DND-41 (cell line): ENCODE measurements at places on chromosomes 2 and 18.

DNA sequence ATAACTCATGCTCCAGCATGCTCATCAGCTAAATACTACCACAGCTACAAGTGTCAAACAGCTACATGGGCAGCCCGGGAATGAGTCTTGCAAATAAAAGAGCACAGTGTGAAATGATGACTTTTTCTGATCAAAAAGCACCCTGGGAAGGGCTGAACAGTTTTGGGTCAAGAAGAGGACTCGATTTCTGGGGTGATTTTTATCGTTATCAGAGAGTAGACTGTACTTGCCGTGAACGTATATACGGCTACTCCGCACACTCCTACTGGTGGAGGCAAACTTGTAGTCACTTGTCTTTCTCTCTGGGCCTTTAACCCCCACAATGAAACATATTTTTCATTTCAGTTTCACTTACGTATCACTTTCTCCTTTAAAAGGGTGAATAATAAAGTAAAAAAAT, 54.4 kb downstream of the NCKAP5 start:
- DNase-seq, result no peak
- H3K27me3 ChIP-seq, result peaks cover 3% of the 10 kb centered on the region
- no peak overlapping the region for H3K27ac ChIP-seq
- H3K36me3 ChIP-seq, result no peaks in the 10 kb centered on the region

DNA sequence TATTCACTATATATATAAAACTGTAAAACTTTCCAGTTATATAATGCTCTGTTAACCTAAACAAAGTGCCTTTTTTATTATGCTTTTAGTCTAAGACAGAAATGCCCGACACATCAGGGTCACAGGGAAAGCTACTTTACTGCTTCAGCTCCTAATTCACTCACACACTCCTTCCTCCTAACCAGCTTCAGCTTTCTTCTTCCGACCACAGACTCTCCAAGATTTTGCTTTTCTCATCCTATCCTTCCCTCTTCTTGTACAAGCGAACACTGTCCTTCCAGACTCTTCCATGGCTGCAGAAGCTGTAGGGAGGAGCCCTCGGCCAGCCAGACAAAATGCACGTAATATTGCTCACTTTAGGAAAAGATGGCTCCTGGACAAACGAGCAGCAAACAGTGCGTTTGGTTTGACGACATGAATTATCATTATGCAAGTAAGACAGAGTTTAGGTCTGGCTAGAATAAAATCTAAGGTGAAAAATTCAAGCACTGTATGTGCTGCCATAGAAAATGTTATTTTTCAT, 47.5 kb upstream of the HNRNPA3 start:
- H3K36me3 ChIP-seq, result no peaks in the 10 kb centered on the region
- peaks cover 12% of the 10 kb centered on the region for H3K4me1 ChIP-seq
- H3K27ac ChIP-seq, result peak overlapping the region; percentile 69
- DNase-seq, result no peak
- peak overlapping the region; percentile 45; the same call in 1 of the 2 replicates for H3K4me3 ChIP-seq

- H3K27ac ChIP-seq, result no peak overlapping the region
- no peaks in the 10 kb centered on the region for H3K36me3 ChIP-seq
- no peaks in the 10 kb centered on the region for H3K27me3 ChIP-seq
- H3K4me3 ChIP-seq, result no peak overlapping the region
Observed at GRCh38 chr2:127664065-127664894, 11.1 kb downstream of the LIMS2 start.

- H3K4me3 ChIP-seq, result no peak overlapping the region
- no peak for DNase-seq
- no peaks in the 10 kb centered on the region for H3K4me1 ChIP-seq
- H3K27ac ChIP-seq, result no peak overlapping the region
Observed at GRCh38 chr18:39414009-39414700, 1848.6 kb upstream of the CELF4 start.

DNA sequence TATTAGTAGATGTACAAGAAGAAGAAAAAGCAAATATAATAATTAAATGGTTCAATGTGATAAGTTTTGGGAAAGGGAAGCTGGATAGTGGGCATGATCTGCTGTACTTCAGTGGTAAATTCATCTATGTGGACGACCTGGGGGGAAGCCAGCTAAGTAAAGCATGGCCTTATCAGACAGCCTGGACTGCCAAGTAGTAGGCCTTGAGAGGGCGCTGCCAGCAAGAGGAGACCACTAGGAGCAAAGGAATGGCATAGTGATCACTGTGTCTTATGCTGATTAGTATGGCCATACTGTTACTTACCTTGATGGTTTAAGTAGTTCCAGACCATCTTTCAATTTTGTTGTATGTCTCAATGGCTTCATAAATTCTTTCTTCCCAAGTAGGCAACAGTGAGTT, 287.6 kb downstream of the SETBP1 start:
- no peak overlapping the region for H3K27ac ChIP-seq
- H3K4me1 ChIP-seq, result no peaks in the 10 kb centered on the region
- no peaks in the 10 kb centered on the region for H3K36me3 ChIP-seq

GRCh38 chr2:161206471-161207032, 46.3 kb downstream of the TANK start:
- DNase-seq, result no peak
- no peaks in the 10 kb centered on the region for H3K27me3 ChIP-seq
- no peak overlapping the region for H3K27ac ChIP-seq
- no peak overlapping the region for H3K4me3 ChIP-seq
- H3K36me3 ChIP-seq, result peaks cover 44% of the 10 kb centered on the region
- H3K4me1 ChIP-seq, result no peaks in the 10 kb centered on the region

GRCh38 chr18:63997606-63998005, 27.7 kb downstream of the SERPINB8 start:
- H3K27ac ChIP-seq, result no peak overlapping the region
- no peaks in the 10 kb centered on the region; the same call in 1 of the 2 replicates for H3K36me3 ChIP-seq
- no peaks in the 10 kb centered on the region for H3K27me3 ChIP-seq

DNA sequence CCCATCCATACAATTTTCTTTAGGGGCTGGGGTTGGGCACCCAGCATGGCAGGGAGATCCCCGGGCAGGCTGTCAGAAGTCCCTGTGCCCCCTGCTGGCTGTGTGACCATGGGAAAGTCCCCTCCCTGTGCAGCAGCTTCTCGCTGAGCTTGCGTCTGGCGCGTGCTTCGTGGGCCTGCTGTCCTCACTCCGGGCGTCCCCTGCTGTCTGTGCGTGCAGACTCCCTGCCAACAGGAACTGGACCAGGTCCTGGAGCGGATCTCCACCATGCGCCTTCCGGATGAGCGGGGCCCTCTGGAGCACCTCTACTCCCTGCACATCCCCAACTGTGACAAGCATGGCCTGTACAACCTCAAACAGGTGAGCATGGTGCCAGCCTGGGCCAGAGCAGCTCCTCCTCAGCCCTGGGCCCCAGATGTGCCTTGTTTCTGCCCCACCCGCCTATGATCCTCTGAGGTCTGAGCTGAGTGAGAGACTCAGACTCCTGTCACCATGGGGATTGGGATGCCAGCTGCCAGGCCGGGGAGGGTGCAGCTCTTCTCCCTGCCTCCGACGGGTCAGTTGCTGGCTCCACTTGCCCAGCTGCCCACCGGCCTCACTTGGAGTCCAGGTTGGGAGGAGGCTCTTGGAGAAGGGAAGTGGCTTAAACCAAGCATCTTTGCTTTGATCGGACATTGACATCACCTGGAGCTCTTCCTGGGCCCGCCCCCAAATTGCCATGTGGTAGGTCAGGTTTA, 28.6 kb downstream of the IGFBP2 start:
- no peak overlapping the region for H3K27ac ChIP-seq
- H3K4me1 ChIP-seq, result peaks cover 2% of the 10 kb centered on the region; the same call in 1 of the 2 replicates
- no peak overlapping the region for H3K4me3 ChIP-seq
- no peaks in the 10 kb centered on the region for H3K27me3 ChIP-seq
- H3K36me3 ChIP-seq, result peaks cover 94% of the 10 kb centered on the region

DNA sequence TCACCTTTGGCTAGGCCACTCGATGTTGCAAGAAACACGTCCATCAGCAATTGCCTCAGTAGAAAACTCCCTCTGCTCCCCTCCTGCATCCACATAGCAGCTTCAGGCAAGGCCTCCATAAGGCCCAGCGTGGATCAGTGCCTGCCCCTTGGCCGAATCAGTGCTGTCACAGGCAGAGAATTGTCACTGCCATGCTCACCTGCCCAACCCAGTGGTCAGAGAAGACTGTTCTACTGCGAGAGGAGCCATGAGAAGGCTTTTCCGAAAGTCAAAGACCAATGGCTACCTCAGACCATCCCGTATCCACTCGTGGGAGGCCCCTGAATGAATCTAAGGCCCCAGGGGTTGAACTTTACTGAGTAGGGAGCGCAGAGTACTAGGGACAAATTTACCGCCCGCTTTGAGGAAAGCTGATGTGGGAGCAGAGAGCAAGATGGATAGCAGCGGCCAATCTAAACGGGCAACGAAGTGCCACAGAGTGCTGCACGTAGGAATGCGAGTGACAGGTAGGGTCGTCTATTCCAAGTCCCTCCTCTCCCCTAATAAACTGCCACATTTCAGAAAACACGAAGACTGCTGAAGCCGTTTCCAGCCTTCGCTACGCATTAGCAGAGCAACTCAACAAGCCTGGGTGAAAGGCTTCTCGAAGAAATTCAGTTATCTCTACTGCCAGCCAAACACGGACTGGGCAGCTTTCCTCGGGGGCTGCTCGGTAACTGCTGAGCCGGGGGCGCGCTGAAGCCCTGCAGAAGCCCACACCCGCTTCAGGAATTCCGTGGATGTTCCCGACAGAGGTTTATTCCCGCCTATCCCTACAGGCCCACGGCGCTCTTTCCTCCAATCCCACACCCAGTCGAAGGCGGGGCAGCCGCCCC, 968 bp upstream of the RALBP1 start:
- H3K27ac ChIP-seq, result peak overlapping the region; percentile 88
- H3K4me3 ChIP-seq, result peak overlapping the region; percentile 46; the same call in 1 of the 2 replicates
- no peaks in the 10 kb centered on the region for H3K27me3 ChIP-seq
- H3K36me3 ChIP-seq, result peaks cover 13% of the 10 kb centered on the region

DNA sequence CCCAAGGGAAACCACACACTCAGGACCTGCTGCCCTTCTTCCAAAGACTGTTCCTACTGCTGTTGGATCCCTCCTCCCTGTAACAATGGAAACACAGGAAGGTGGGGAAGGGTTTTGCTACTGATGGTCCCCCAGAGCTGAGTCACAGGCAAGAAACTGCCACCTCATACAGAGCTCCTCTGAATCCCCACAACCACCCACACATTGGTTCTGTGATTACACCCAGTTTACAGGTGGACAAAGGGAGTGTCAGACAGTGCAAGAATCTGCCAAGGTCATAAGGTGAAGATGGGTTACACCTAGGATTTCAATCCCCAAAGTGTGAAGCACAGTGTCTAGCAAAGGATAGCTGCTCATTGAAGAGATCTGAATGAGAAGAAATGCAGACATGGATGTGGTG, 141.7 kb upstream of the LMAN1 start:
- H3K4me3 ChIP-seq, result no peak overlapping the region
- H3K27me3 ChIP-seq, result no peaks in the 10 kb centered on the region
- no peaks in the 10 kb centered on the region for H3K4me1 ChIP-seq
- H3K36me3 ChIP-seq, result no peaks in the 10 kb centered on the region
